CD4-positive, alpha-beta T cell treated with Interleukin-6 for 4 hours (primary cell): ENCODE measurements at places on chromosomes 1 and 21.

- DNase-seq: no peak
Measured at GRCh38 chr21:14084068-14084501, 126.7 kb downstream of the LIPI start.

DNA sequence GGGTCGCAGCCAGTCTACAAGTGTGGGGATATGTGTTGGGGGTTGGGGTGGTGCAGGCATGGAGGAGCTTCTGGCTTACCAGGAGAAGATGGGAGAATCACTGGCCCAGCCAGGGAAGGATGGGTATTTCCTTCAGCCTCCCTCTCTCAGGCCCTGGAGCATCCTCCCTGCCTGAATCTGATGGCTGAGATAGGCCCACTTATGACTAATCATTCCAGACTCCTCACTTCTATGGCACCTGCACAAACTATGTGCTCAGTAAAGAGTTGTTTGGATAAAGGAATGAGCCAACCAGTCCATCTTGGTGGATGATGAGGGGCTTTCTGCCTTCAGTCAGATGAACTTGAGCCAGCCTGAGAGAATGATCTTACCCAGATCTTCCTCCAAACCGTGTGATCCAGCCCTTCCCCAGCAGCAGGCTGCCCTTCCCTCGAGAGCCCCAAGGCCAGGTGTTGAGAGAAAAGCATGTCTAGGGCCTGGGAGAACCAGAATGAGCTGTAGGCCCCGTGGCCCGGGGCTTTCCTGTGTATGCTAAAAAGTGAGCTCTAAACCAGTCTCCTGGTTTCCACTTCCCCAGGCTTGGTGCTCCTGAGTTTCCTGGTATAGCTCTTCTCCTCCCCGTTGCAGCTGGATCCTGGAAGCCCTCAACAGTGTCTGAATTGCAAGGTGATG, 1.3 kb downstream of the GPA33 start:
- DNase-seq: peak; percentile 27

GRCh38 chr1:236166041-236166440, 23.7 kb downstream of the GPR137B start:
- no peak for DNase-seq

DNA sequence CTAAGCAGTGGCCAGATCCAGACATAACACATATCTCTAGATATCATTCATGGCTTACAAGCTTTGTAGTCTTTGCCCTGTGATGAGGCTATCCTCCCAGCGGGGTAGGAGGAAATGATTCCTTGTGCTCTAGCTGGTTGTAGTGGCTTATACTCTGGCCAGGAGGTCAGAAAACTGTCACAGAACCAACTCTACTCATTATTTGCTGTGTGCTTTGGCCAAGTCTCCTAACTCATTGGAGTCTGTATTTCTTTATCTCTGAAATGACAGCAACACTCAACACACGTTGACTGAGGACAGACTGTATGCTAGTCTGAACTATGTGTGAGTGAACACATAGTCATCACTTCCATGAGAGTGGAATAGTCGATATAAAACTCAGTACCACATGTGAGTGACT, 116.7 kb upstream of the F3 start:
- DNase-seq: no peak

DNA sequence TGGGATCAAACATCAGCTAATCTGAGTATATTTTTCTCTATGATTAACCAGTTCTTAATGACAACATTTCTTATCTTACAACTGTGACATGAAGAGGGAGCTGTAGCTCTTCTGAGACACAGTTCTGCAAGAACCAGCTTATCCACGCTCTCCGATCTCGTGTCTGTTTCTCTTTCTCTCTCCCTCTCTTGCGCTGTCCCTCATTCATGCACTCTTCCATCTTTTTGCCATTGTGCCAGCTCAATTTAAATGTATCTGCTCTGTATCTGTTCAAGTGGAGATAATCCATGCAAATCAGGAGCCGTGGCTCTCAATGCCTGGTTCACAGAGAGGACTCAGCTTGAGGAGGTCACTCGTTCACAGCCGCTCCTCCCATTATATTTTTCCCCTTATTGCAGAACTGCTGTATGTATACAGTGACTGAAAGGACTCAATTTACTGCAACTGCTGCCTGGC, 494.7 kb upstream of the ADGRL2 start:
- DNase-seq: no peak

GRCh38 chr1:39196244-39197215, 8.0 kb upstream of the MACF1 start:
- peak; percentile 74 for DNase-seq

- DNase-seq: no peak
Measured at GRCh38 chr1:32044234-32044633, 28.5 kb upstream of the TMEM39B start.

- no peak for DNase-seq
Measured at GRCh38 chr1:119882132-119883049, 13.9 kb downstream of the ADAM30 start.
